ENCODE measurements at places on chromosomes 3 and 15. TPM values are rescaled to one million over a fixed set of nuclear protein-coding genes. Genes with fewer than 3 reads are reported as not detected.

GRCh38 chr15:94576889-94577533, 345.6 kb downstream of the MCTP2 start:
- DNase-seq = no peak

- DNase-seq = no peak
Measured at GRCh38 chr3:171678971-171679492, 131.3 kb downstream of the PLD1 start.

The HAPLN3 gene
- total RNA-seq = 5.0 TPM

The FAM81A gene
- total RNA-seq = 0.34 TPM

The ZPLD1 gene
- total RNA-seq = not detected

The CELF6 gene
- total RNA-seq = 0.13 TPM

The PARP9 gene
- total RNA-seq = 14.4 TPM
